ENCODE measurements at places on chromosomes 11 and 22.
A peak's percentile ranks its signal among the peaks of the same experiment; 100 is the strongest.

DNA sequence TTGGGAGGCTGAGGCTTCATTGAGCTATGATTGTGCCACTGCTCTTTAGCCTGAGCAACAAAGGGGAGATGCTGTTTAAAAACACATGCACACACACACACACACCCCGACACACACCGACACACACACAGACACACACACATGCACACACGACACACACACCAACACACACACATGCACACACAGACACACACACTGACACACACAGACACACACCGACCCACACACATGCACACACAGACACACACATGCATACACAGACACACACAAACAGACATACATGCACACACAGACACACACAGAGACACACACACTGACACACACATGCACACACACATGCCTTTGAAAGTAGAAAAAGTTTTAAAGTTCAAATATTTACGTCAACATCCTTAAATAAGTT lies 5.5 kb upstream of the LTO1 start:
- DNase-seq = no peak

- no peak for DNase-seq
Measured at GRCh38 chr11:108009497-108010370, 1.0 kb downstream of the CUL5 start.

GRCh38 chr11:122963961-122964360 lies 17.7 kb downstream of the BSX start:
- DNase-seq = no peak

DNA sequence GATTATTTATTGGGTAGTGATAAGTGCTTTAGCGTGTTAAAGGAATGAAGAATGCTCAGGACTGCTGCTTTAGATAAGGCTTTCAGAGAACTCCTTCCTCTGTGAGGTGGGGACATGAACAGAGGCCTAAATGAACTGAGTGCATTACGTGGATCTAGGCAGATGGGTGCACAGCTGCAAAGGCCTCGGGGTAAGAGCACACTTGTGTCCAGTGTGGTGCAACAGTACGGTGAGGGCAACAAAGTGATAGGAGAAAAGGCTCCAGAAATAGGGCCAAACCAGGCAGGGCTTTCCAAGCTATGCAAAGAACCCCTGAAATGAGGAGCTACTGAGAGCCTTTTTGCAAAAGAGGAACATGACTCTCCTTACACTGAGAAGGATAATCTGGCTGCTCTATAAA lies 45.3 kb upstream of the ARHGAP32 start:
- no peak for DNase-seq

DNA sequence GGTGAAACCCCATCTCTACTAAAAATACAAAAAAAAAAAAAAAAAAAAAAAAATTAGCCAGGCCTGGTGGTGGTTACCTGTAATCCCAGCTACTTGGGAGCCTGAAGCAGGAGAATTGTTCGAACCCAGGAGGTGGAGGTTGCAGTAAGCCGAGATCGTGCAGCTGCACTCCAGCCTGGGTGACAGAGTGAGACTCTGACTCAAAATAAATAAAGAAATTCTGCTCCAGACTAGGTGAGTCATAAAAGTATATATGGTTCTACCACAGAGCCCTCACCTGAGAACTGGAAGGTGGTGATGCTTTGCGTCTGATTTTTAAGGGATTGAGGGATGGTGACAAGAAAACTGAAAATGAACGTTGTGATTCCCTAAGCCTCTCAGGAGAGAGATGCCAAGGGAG lies 58.4 kb downstream of the NTM start:
- DNase-seq = no peak

DNA sequence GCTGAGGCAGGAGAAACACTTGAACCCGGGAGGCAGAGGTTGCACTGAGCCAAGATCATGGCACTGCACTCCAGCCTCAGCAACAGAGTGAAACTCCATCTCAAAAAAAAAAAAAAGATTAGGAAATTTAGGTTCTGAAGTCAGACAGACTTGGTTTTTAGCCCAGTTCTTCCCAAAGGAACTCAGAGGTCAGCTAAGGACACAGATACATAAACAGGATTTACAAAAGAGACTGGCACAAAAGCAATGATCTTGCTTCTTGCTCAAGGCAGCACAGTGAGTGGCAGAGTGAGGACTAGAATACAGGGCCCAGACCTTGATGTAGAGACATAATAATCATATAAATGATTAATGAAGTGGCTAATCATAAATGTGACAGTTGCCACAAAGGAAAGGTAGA lies 25.4 kb upstream of the RRAS2 start:
- DNase-seq = no peak

- DNase-seq = no peak
Measured at GRCh38 chr11:27812341-27812740, 112.1 kb upstream of the BDNF start.

- no peak for DNase-seq
Measured at GRCh38 chr11:30310623-30311022, 12.3 kb upstream of the ARL14EP start.

- no peak for DNase-seq
Measured at GRCh38 chr11:108364159-108364558, 103.2 kb downstream of the C11orf65 start.

DNA sequence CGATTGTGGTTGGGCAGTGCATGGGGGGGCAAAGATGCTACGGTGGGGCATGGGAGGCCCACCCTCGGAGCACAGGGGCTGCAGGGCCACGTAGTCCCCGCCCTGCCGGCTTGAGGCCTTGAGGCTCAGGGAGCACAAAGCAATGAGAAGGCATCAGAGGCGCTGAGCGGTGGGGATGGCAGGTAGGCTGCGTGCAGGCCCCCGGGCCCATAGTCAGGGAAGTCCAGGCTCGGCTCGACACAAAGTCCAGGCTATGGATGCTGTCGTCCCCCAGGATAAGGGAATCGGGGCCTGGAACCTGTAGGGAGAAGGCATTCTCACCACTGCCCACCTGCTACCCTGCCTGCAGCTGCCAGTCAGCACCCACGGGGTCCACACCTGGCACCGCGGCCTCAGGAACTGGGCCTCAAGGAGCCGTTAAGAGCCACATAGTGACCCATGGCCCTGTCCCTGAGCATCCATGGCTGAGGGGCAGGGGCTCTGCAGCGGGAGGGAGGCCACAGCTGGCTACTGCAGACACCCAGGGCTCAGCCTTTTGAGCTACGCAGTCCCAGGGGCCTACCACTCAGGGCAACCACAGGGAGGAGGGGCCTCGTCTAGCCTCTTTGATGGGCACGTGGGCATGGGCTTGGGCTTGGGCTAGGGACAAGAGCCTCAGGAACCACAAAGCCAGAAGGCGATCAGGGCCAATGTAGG lies 179.7 kb downstream of the IGLL1 start:
- no peak for DNase-seq

DNA sequence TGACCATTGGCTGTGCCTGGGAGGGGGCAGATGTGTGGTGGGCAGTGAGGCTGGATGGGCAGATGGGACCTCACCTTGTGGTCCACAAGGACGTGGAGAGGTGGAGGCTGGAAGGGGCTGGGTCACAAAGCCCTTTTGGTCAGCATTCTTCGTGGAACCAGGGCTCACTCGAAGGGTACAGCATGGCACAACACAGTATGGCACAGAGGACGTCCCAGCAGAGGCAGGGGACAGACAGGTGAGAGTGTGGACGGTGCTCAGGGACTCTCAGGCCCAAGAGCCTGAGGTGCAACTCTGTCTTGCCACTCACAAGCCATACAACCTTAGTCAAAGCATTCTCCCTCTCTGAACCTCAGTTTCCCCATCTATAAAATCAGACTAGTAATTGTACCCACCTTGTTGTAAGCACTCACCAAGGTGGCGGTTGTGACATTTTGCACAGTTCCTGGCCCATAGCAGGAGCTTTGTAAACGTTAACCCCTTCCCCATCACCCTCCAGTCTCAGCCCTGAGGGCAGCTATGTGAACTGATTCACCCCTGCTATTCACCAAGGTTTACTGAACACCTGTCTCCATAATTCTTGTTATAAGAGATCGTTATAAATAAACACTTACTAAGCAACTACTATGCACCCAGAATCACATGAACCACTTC lies 11.6 kb upstream of the TSKU start:
- no peak for DNase-seq

DNA sequence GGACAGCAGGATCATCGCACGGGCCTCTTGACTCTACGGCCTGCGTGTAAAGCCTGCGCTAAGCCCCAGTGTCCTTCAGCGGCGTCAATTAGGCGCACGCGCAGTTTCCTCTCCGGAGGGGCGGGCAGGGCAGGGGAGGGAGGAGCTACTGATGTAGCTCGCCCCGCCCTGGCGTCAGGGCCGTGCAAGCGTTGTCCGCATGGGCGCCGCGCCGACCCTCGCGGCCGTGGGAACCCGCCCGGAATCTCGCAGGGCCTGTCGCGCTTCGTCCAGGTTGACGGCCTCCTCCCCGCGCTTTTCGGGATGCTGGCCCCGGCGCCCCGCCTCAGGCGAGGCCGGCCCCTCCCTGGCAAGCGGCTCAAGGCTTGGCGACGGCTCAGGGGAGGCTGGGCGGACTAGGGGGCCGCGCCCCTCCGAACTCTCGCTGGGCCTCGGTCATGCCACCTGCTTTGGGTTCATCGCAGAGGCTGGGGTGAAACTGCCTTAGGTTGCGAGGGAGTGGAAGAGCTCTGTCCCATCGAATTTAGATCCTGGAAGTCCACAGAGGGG lies 61.1 kb downstream of the ST3GAL4 start:
- DNase-seq = peak; percentile 24

- no peak for DNase-seq
Measured at GRCh38 chr11:133907216-133907615, 49.6 kb downstream of the IGSF9B start.

GRCh38 chr11:10498426-10499250 lies 42.3 kb downstream of the RNF141 start:
- no peak for DNase-seq

DNA sequence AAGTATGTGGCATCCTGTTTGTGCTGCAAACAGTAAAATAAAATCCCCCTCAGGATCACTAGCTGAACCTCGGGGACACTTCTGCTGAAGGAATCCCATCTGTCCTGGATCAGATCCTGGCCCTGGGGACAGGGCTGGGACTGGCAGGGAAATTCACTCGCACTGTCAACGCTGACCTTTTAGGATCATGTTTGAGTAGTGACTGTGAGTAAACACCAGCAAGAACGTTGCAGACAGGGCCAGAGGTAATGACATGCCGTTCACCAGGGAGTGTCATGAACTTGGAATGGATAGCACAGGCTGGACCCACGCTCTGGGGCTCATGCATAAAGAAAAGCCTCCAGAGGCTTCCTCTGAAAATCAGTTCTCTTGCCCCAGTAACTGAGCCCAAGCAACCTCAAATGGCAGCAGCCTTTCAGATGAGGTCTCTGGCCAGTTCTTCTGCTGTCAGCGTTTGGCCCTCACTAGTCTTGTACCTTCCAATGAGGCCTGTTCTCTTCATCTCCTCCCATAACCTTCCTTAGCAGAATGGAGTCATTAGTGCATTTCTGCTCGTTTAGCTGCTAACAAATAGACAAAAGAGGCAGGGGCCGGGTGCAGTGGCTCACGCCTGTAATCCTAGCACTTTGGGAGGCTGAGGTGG lies 51.0 kb upstream of the BARX2 start:
- DNase-seq = no peak

DNA sequence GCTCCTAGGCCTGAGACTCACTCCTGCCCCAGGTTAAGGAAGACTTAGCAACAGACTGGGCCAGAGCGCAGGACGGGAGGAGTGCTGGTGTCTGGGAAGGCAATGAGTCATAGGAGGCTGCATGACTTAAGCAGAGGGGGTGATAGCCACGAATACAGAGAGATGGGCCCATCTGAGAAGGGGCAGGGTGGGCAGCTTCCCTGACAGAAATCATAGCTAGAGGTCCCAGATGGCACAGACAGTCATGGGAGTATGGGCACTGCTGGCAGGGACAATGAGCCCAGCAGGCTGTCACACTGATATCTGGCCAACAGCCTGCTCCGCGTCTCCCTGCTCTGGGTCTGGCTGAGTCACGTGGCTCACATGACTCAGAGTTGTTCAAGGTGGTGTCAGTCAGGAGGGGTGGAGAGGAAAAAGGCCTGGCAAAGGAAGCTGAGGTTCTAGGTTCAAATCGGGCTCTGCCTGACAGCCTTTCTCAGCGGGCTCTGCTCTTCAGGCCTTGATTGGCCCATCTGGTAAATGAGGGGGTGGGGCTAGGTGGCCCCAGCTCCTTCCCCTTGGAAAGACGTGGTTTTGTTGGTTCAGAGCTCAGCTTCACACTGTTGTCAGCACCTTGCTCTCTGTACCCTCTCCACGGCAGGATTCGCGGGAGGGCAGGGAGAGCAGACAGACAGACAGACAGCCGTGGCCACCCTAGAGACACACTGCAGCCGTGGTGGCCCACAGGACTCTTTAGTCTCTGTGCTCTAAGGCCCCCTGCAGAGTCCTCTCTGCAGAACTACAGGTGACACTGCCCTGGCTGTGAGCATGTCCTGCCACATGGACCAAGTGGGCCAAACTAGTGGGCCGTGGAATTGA lies 47.8 kb downstream of the DBX1 start:
- no peak for DNase-seq

- DNase-seq = no peak
Measured at GRCh38 chr22:43013355-43014315, 1.3 kb downstream of the PACSIN2 start.

GRCh38 chr11:10426475-10426874 lies 28.6 kb upstream of the AMPD3 start:
- DNase-seq = no peak

- no peak for DNase-seq
Measured at GRCh38 chr11:14259186-14259784, 99.7 kb downstream of the RRAS2 start.

GRCh38 chr11:2537010-2537705 lies 92.3 kb downstream of the KCNQ1 start:
- no peak for DNase-seq

- DNase-seq = no peak
Measured at GRCh38 chr11:125345421-125346178, 150.5 kb downstream of the FEZ1 start.

DNA sequence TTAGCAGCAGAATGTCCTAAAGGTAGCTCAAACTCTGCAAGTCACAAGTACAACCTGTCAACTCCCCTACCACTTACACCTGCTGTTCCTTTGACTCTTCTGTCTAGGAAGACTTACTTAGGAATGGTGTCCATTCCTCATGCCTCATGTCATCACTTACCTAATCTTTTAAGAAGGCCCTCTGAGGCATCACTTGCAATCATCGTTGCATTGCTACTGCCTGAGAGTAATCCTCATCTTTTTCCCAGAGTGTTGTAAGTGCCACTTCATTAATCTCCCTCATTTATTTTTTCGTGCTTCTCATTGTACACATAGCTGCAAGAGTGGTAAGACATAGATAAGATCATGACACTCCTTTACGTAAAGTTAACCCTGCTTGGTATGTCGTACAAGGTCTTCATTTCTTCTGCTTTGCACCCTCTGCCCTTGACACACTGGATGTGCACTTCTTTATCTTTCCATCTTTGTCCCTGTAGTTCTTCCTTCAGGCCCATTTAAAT lies 54.6 kb downstream of the SFI1 start:
- no peak for DNase-seq

Measured in central memory CD4-positive, alpha-beta T cell (primary cell).